Heart left ventricle (tissue), 16 donors: ENCODE measurements at places on chromosomes 1 and 21. TPM values are rescaled to one million over a fixed set of nuclear protein-coding genes. Genes with fewer than 3 reads are reported as not detected.

The MNDA gene
- polyA plus RNA-seq = 1.8 TPM

The SLAMF1 gene
- 0.21 TPM for polyA plus RNA-seq

The LCE1B gene
- polyA plus RNA-seq = not detected

The PAPPA2 gene
- polyA plus RNA-seq = 0.04 TPM

The ACTA1 gene
- 8,475 TPM for polyA plus RNA-seq

- H3K27me3 ChIP-seq = no peaks in the 10 kb centered on the region
- no peaks in the 10 kb centered on the region for H3K36me3 ChIP-seq
- no peaks in the 10 kb centered on the region for H3K4me1 ChIP-seq
- no peak overlapping the region for H3K4me3 ChIP-seq
- peak; percentile 65 for DNase-seq
Observed at GRCh38 chr1:116847688-116848531, 61.8 kb upstream of the PTGFRN start.

GRCh38 chr1:57889676-57890320 is 465.9 kb upstream of the DAB1 start:
- no peaks in the 10 kb centered on the region for H3K36me3 ChIP-seq
- no peak overlapping the region for H3K4me3 ChIP-seq
- H3K27ac ChIP-seq = no peak overlapping the region
- no peaks in the 10 kb centered on the region for H3K4me1 ChIP-seq
- no peak for DNase-seq

GRCh38 chr1:233261695-233262094 is 33.8 kb downstream of the PCNX2 start:
- no peak overlapping the region for H3K27ac ChIP-seq
- H3K4me1 ChIP-seq = no peaks in the 10 kb centered on the region
- H3K27me3 ChIP-seq = no peaks in the 10 kb centered on the region

DNA sequence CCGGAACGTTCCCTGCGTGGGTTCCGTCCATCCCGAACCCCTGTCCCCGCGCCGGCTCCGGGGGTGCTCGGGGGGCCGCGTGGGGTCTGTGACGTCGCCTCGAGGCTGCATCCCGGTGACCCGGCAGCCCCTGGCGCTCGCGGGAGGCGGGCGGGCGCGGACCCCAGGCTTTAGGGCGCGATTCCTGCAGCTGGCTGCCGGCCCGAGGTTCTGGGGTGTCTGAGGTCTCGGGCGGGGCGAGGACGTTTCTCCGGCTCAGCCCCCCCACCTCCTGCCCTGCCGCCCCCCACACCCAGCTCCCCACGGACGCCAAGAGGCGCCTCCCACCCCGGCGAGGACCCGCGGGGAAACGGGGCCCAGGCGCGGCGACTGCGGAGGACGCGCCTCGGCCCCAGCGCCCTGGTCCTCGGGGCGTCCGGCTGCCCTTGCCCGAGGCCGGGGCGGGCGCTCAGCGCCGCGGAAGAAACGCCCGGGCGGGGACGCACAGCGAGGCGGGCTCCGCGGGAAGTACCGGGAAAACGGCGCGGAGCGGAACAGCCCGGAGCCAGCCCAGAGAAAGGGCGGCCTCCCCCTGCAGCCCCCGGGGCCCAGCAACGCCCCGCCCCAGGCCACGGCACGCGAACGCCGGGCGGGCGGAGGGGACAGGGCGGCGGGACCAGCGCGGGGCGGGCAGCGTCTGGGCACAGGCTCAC is 1.3 kb upstream of the PCBP3 start:
- H3K4me1 ChIP-seq = peaks cover 4% of the 10 kb centered on the region
- H3K4me3 ChIP-seq = peak overlapping the region; percentile 60
- no peak for DNase-seq
- no peak overlapping the region for H3K27ac ChIP-seq
- peaks cover 27% of the 10 kb centered on the region for H3K27me3 ChIP-seq
- H3K36me3 ChIP-seq = no peaks in the 10 kb centered on the region

DNA sequence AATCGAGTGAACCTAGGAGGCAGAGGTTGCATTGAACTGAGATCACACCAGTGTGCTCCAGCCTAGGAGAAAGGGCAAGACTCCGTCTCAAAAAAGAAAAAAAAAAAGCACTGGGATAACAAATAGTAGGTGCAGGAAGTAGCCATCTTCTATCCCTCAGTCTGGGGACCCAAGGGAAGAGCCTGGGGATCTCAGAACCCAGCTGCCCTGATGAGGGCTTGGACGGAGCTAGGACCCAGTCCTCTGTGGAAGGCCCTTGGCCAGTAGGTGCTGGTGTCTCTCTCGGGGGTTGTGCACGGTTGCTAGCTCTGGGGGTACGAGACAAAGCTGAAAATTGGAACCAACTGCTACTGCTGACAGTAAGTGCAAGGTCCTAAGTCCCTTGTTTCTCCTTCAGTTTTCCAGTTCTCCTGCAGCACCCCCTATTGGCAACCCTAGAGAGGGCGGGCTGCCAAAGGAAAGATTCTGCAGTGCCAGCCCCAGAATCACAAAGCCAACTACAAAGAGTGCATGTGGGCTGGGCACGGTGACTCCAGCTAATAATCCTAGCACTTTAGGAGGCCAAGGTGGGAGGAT is 57.6 kb upstream of the KIF1B start:
- peak; percentile 34 for DNase-seq
- peaks cover 3% of the 10 kb centered on the region for H3K4me1 ChIP-seq
- H3K4me3 ChIP-seq = no peak overlapping the region

- H3K4me3 ChIP-seq = no peak overlapping the region
- H3K27ac ChIP-seq = no peak overlapping the region
- H3K4me1 ChIP-seq = no peaks in the 10 kb centered on the region
- no peaks in the 10 kb centered on the region for H3K36me3 ChIP-seq
- DNase-seq = no peak
Observed at GRCh38 chr1:181595234-181595633, 111.9 kb downstream of the CACNA1E start.

- no peaks in the 10 kb centered on the region for H3K27me3 ChIP-seq
- DNase-seq = peak; percentile 62
- H3K4me3 ChIP-seq = no peak overlapping the region
- peaks cover 36% of the 10 kb centered on the region for H3K4me1 ChIP-seq
Observed at GRCh38 chr1:101181930-101182329, 54.9 kb upstream of the S1PR1 start.

GRCh38 chr1:62876535-62876934 is 92.6 kb downstream of the ATG4C start:
- no peak for DNase-seq
- no peak overlapping the region for H3K4me3 ChIP-seq
- no peaks in the 10 kb centered on the region for H3K27me3 ChIP-seq
- H3K4me1 ChIP-seq = no peaks in the 10 kb centered on the region
- H3K36me3 ChIP-seq = no peaks in the 10 kb centered on the region

- DNase-seq = no peak
- no peaks in the 10 kb centered on the region for H3K27me3 ChIP-seq
- no peaks in the 10 kb centered on the region for H3K4me1 ChIP-seq
- no peaks in the 10 kb centered on the region for H3K36me3 ChIP-seq
- H3K27ac ChIP-seq = no peak overlapping the region
Observed at GRCh38 chr1:98735756-98736155, 74.2 kb downstream of the SNX7 start.

- DNase-seq = peak; percentile 39
- H3K4me3 ChIP-seq = no peak overlapping the region
- H3K27ac ChIP-seq = no peak overlapping the region
- H3K36me3 ChIP-seq = no peaks in the 10 kb centered on the region
- no peaks in the 10 kb centered on the region for H3K4me1 ChIP-seq
Observed at GRCh38 chr21:34187935-34188334, 114.6 kb downstream of the MRPS6 start.

GRCh38 chr1:170217517-170218256 is 71.9 kb downstream of the NTMT2 start:
- H3K27me3 ChIP-seq = no peaks in the 10 kb centered on the region
- H3K27ac ChIP-seq = no peak overlapping the region
- no peaks in the 10 kb centered on the region for H3K4me1 ChIP-seq
- no peak for DNase-seq
- H3K36me3 ChIP-seq = no peaks in the 10 kb centered on the region

- no peaks in the 10 kb centered on the region for H3K27me3 ChIP-seq
- DNase-seq = no peak
- H3K36me3 ChIP-seq = no peaks in the 10 kb centered on the region
- H3K4me1 ChIP-seq = peaks cover 2% of the 10 kb centered on the region
- H3K4me3 ChIP-seq = no peak overlapping the region
Observed at GRCh38 chr21:38223893-38224540, 32.8 kb upstream of the KCNJ15 start.
